ENCODE measurements at places on chromosomes 16 and 17.
A peak's percentile ranks its signal among the peaks of the same experiment; 100 is the strongest.

- no peak for DNase-seq
Measured at GRCh38 chr17:31467502-31468256, 76.2 kb downstream of the RAB11FIP4 start.

DNA sequence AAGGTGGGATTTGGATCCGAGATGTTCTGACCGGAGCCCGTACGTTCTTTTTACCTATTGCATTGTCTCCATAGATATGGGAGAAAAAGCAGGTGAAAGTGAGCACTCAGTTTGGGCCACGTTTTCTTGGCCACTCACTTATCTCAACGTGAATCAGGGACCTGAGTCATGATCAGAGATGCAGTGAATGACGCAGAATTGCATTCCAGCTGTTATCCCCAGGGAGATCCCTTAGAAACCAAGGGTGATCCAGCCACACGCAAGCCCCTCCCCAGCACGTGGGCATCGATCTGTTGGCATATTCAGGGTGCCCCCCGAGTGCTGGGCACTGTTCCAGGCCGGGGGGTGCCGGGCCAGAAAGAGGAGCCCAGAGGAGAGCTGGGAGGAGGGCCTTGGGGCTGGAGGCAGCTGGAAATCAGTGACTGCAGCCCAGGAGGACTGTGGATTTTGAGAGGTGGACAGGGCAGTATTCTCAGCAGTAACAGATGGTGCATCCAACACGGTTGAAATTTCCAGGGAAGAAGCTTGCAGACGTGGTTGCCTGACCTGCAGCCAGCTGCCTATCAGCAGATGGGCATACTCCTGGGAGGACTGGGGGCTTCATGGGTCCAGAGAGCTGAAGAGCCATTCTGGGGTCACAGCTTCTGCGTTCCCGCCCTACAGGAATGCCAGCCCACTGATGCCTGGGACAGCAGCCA lies 87.2 kb upstream of the CACNG5 start:
- no peak for DNase-seq

GRCh38 chr17:48545022-48545375 lies at the start of gene HOXB2:
Gene HOXB2 (minus strand): TSS chr17:48545109. CDS start chr17:48544911, 198 bp downstream.
- no peak for DNase-seq

- DNase-seq: no peak
Measured at GRCh38 chr17:78737332-78737731, 44.7 kb downstream of the CYTH1 start.

- DNase-seq: no peak
Measured at GRCh38 chr17:68820476-68820824, 134.7 kb downstream of the ABCA8 start.

- DNase-seq: peak; percentile 30
Measured at GRCh38 chr17:35879773-35880654, at the start of gene CCL5. Gene CCL5 (minus strand): TSS chr17:35880360.

DNA sequence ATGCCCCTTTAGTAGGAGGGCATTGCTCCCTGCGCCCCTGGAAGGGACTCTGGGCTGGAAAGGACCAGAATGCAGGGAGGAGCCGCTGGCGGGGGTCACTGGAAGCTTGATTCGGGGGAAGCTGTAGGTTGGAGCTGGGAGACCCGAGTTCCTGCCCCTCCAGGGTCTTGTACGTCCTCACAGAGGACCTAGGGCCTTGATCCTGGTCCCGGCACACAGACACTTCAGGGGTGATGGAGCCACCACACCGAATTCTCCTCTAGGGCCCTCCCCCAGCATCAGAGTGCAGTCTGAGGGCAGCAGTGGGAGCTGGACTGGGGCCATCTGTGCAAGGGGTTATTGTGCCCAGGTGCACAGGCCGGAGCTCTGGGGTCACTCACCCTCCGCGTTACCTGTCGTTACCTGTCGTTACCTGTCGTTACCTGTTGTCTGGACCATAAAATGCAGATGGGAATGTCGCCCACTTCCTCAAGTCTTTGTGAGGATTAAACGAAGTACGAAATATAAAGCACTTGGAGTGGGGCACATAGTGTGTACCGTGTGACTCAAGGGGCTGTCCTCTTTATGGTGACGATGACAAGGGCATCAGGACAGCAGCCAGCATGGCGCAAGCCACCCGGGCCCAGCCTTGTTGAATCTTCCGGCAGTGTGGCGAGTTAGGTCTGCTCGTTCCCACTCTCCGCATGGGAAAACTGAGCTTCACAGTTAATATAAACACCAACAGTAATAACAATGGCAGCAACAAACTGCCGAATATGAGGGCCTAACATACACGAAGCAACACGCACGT lies 48.6 kb downstream of the CMIP start:
- no peak for DNase-seq

- peak; percentile 35 for DNase-seq
Measured at GRCh38 chr17:28384281-28385036, 13.0 kb downstream of the SARM1 start.

- DNase-seq: no peak
Measured at GRCh38 chr17:73455050-73455687, 143.4 kb upstream of the CDC42EP4 start.

- DNase-seq: no peak
Measured at GRCh38 chr17:47785538-47786123, 36.0 kb downstream of the OSBPL7 start.

All from activated gamma-delta T cell (primary cell).